ENCODE measurements at places on chromosomes 13 and 19.

- DNase-seq = no peak
Observed at GRCh38 chr13:31073859-31074718, 87.6 kb downstream of the HSPH1 start.

GRCh38 chr19:5927441-5927821, 13.4 kb downstream of the CAPS start:
- no peak for DNase-seq

DNA sequence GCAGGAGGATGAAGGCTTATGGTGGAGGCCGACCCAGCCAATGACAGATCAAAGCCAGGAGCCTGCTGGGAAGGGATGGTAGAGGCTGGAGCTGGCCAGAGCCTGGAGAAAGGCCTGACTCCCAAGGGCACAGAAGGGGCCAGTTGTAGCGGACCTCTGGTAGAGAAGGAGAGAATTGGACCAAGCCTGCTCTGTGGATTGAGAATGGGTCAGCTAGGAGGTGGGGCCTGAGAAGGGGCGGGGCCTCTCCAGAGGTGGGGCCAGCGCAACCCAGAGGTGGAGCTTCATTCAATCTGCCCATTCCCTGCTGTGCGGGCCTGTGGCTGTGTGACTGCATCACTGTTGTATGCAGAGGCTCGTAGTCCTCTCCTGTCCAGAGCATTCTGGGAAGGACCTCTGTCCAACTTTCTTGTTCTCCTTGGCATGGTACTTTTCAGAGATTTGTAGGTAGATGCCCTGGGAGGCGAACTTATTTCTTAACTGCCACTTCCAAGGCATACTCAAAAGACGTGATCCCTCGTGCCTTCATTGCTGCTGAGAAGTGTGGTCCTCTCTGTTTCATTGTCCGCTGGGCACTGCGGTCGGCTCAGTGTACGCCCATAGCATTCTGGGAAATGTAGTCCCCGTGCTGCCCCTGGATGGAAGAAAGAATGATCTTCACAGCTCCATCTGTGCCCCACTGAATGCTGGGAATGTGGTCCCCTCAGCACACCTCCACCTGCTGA, 6.7 kb downstream of the GRIN2D start:
- no peak for DNase-seq

DNA sequence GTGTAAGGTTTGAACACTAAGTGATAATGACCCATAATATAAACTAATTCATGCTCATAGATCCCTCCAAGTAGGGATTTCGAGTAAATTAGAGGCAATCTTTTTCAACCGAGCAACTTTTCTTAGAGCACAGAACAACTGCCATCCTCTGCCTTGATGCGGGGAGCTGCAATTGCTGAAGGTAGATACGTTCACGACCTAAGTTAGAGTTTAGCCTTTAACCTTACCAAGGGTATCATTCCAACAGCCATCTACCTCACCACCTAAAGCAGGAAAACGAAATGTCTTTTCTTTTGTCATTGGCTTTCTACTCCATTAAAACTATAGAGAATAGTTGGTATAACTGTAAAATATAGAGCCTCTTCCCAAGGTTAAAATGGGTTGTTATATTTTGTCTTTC, 42.2 kb upstream of the NBEA start:
- no peak for DNase-seq

- no peak for DNase-seq
Observed at GRCh38 chr13:97125810-97126738, 96.1 kb upstream of the MBNL2 start.

GRCh38 chr13:36345438-36346221, 564 bp downstream of the SPART start:
- DNase-seq = no peak

DNA sequence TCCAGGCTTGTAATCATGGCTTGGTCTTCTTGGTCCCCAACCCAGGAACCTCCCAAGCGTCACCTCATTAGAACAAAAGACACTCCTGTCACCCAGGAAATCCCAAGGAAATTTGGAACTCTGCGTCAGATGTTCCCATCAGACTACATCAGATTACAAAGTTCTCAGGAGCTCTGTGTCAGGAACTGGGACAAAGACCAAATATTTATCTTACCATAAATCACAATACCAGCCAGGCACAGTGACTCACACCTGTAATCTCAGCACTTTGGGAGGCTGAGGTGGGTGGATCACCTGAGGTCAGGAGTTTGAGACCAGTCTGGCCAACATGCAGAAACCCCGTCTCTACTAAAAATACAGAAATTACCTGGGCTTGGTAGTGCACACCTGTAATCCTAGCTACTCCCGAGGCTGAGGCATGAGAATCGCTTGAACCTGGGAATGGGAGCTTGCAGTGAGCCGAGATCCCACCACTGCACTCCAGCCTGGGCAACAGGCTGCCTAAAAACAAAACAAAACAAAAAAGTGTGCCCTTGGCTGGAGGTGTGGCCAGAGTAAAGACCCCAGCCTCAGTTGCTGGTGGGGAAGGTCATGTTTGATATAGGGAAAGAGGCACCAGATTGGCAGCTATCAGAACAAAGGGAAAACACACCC, 16.7 kb upstream of the CCDC124 start:
- DNase-seq = no peak

DNA sequence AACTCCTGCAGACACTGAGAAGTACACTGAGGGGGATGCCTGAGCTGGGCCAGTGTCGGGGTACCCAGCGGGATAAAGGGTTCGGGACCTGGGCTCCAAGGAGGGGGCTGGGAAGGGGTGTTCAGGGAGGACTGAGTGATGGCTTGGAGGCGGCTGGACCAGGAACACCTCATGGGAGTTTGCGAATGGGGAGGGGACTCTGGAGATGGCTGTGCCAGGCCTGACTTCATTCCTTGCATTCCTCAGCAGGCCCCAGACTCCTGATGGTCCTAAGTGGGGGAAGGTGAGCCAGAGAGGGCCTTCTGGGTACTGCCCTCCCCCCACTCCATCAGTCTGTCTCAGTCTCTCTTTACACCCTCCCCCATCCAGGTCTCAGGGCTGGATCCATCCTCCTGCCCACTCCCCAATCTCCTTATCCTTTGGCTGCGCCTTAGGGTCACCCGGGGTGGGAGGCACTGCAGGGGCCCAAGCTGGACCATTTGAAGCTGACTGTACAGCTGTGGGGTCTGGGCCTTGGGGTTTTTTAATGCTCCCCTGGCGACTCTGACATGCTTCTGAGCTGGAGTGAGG, 13.8 kb downstream of the PAK4 start:
- DNase-seq = no peak

- no peak for DNase-seq
Observed at GRCh38 chr19:18000480-18000914, 7.5 kb upstream of the ARRDC2 start.

DNA sequence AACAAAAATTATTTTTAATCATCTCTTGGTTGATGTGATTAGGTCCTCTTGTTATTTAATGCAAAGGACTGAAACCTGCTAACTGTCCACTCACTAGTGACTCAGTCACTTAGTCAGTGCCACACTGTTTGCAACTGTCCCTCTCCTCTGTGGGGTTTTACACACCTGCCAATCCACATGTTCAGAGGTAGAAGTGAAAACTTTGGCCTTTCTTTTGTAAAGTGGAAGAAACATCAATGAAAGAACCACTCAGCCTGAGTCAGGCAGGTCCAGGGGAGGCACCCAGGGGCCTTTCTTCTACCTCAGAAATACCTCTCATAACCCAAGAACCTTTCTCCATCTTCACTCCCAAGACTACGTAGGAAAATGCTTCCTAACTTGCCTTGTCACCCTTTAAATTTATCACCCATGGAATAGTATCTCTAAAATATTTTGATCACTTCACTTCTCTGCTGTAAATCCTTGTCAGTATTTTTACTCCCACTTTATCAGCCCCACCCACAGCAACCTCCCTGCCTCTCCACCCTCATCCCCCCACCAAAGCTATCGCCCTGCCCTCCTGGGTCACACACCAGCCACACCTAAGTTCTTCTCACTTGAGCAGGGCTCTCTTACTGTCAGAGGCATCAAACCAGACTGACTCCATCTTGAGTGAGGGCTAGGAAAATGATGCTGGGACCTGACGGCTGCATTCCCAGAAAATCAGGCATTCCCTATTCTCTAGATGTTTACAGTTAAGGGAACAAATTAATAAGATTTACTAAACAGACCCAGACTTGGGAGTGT, 29.6 kb upstream of the EEF1AKMT1 start:
- no peak for DNase-seq

DNA sequence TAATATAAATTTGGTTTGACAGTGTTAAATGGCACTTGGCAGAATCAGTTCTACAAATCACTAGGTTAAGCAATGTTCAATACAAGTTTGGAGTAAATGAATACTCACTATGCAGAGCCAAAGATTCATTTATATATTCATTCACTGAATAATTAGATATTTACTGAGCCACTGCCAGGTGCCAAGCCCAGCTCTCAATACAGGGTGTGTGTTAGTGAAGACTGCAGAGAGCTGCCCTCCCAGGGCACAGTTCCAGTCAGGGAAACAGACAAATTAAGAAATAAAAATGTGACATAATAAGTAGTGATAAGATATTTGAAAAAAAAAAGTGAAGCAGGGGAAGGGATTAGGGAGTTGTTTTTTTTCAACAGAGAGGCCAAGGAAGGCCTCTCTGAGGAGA, 411.7 kb downstream of the KCNRG start:
- DNase-seq = no peak

GRCh38 chr19:15464394-15465385, at the start of gene RASAL3:
Gene RASAL3 (minus strand): TSS chr19:15464544. CDS start chr19:15464358, 186 bp downstream.
- no peak for DNase-seq

DNA sequence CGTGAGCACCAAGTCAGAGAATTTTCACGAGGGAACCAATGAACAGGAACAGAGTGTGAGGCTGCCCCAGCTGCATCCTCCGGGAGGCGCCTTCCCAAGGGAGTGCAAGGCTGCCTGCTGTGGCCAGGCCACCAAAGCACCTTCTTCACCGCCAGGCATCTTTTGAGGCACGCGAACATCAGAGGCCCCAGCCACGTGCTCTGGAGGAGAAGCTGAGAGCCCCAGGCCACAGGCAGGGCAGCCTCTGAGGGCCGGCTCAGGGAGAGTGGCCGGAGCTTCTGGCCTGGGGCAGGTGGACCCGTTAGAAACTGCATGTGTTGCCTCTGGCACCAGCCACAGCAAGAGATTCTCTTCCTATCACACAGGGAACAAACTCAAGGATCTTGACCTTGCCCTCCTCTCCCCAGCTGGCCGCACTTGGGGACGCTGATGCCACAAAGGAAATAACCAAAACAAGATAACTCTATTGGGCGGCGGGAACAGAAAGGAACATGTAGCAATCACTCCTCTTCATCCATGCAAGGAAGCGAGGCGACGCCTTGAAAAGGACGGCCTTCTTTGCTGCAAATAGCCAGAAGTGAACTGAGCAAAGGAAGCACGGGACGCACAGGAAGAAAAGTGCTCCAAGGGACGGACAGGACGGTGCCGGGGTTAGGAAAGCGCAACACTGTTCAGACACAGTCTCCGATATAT, 19.9 kb downstream of the GAS6 start:
- no peak for DNase-seq

GRCh38 chr19:10686661-10687517, 14.3 kb upstream of the QTRT1 start:
- DNase-seq = no peak

- no peak for DNase-seq
Observed at GRCh38 chr13:80374901-80375300, 34.0 kb upstream of the SPRY2 start.

- no peak for DNase-seq
Observed at GRCh38 chr19:38912600-38913514, 871 bp upstream of the CCER2 start.

DNA sequence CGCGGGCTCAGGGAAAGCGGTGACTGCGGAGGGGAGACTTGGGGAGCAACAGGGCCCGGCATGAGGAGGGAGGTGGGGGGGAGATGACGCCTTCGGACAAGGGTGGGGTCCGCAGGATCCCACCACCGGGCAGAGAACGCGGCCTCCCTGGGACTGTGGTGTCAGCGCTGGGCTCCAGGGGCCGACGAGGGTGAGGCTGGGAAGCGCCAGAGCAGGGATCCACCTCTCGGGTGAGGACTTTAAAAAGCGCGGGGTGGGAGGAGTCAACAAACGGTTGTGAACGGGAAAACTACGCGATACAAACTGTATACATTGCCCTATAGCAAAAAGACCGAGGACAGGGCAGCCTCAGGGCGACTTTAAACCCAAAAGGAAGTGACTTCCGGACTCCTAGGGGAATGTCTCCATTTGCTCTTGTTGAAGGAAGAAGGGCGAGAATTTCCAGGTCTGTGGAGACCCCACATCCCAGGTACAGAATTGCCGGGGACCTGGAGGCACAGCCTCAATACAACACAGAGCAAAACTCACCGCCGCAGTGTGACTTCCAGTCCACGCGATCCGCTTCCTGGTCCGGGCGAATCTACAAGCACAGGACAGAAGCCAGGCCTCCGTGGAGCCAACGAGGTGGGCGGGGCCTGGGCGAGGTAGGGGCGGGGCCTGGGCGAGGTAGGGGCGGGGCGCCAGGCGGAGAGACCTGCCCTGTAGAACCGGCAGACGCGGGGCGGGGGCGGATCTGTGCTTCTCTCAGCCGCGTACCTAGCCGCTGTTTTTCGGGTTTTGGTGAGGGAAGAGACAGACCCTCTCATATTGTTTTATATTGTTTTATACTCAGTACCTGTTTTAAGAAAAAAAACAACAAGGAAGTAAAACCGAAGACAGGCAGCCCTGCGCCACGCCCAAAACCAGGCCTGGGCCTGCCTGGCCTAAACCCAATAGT, at the start of gene ZNF888:
Gene ZNF888, minus strand, starts transcription at position 588 of the 937 bp plus-strand sequence. CDS start 5,555 bp downstream, outside the sequence.
- DNase-seq = no peak

- peak; percentile 7 for DNase-seq
Observed at GRCh38 chr13:78680115-78680561, 21.2 kb upstream of the OBI1 start.

DNA sequence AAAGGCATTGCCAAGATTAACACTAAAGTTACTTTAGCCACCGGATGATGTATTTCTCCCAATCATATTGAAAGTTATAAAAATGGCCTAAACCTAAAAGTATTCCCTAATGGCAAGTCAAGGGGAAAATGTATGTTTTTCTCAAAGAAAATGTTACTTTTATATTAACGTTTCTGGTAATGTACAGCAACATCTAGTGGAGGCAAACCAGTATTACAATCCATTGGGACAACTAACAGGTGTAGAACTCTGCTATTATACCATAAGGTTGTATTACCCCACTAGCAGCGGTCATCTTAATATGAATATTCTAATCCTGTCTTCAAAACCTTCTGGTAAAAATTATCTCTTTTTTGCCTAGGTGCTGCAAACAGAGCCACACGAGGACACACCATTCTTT, 69.2 kb downstream of the ZNF100 start:
- DNase-seq = no peak

DNA sequence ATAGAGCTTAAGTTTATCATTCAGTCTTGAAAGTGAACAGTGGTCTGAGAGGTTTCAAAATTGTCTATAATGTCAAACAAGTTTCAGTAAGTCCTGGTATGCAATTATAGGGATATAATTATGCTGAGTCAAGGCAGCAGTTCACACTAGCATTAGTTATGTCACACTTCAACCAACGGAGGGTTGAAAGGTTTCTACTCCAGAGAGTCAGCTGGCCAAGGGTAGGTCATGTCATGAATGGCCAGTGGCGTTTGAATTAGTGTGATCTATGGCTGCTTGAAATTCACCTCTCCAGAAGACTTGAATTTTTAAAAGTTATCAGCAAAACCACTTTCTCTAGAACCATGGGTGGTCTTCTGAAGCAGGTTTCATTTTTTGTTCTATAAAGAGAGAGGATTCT, 108.6 kb downstream of the TNFRSF19 start:
- no peak for DNase-seq

Data from NCI-H2107 (cell line).